ENCODE measurements at places on chromosomes 16 and 17.

GRCh38 chr16:74574146-74574545 lies 32.8 kb downstream of the GLG1 start:
- DNase-seq: no peak

DNA sequence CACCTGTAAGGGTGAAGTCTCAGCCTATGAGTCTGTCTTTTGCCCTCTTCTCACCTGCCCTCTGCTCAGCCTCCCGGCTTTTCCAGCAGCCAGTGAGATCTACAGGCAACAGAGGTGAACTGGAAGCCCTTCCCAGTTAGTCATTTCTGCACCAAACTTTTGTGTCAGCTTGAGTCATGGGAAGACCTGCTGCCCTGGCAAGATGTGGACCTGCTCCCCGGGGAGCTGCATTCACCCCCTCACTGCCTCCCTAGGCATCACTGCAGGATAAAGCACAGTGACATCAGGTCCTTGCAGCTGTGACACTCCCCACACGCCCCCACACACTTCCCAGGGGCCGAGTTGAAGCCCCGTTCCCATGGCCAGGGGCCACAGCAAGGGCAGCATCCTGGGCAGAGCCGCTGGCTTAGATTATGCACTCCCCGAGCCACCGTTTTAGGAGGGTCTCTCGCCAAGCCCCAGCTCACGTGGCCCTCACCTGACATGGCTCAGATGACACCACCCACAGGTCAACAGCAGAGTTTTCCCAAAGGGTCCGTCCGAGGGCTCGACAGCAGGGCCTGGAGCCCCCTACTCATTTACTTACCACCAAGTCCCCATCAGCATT lies 6.5 kb upstream of the ABR start:
- no peak for DNase-seq

- DNase-seq: no peak
These were observed 127.8 kb upstream of the CDH5 start for GRCh38 chr16:66238696-66239095.

GRCh38 chr16:56564793-56565477 lies at the start of gene MT4:
Gene MT4, plus strand, starts transcription at chr16:56565073. Its CDS starts 56 bp downstream, at chr16:56565129.
- DNase-seq: no peak

- DNase-seq: no peak
These were observed 58.5 kb downstream of the TNFRSF13B start for GRCh38 chr17:16913463-16913862.

GRCh38 chr16:25100511-25100910 lies 11.0 kb upstream of the LCMT1 start:
- no peak for DNase-seq

GRCh38 chr17:16371742-16372141 lies 9.1 kb upstream of the UBB start:
- peak; percentile 98 for DNase-seq

GRCh38 chr16:53043986-53044601 lies 8.6 kb downstream of the CHD9NB start:
- no peak for DNase-seq

DNA sequence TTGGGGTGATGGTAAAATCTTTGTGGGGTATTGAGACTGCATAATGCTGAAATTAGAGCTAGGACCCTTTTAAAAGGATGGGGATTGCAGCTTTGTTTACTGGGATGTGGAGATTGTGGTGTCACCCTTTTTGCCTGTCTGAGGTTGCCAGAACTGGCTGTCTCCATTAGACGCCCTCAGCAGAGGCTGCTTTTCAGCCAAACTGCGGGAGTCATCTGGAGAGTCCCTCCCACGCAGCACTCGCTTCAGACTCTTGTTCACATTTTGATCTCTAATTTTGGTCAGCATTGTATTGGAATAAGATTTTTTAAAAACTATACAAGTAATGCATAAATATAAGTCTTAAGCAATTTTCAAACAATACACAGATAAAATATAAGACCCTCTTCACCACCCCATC lies 27.9 kb upstream of the JPT2 start:
- DNase-seq: no peak

- no peak for DNase-seq
These were observed 10.1 kb downstream of the TEKT5 start for GRCh38 chr16:10684511-10685151.

Measured in HCEC 1CT (cell line).